Activated naive CD8-positive, alpha-beta T cell treated with anti-CD3 and anti-CD28 coated beads for 36 hours (primary cell): ENCODE measurements at places on chromosomes 6 and 20.

- no peaks in the 10 kb centered on the region for H3K36me3 ChIP-seq
- DNase-seq: no peak
- H3K4me1 ChIP-seq: no peaks in the 10 kb centered on the region
- H3K4me3 ChIP-seq: no peak overlapping the region
- H3K27me3 ChIP-seq: no peaks in the 10 kb centered on the region
- no peak overlapping the region for H3K27ac ChIP-seq
Measured at GRCh38 chr6:108419934-108420609, 125.2 kb downstream of the AFG1L start.

DNA sequence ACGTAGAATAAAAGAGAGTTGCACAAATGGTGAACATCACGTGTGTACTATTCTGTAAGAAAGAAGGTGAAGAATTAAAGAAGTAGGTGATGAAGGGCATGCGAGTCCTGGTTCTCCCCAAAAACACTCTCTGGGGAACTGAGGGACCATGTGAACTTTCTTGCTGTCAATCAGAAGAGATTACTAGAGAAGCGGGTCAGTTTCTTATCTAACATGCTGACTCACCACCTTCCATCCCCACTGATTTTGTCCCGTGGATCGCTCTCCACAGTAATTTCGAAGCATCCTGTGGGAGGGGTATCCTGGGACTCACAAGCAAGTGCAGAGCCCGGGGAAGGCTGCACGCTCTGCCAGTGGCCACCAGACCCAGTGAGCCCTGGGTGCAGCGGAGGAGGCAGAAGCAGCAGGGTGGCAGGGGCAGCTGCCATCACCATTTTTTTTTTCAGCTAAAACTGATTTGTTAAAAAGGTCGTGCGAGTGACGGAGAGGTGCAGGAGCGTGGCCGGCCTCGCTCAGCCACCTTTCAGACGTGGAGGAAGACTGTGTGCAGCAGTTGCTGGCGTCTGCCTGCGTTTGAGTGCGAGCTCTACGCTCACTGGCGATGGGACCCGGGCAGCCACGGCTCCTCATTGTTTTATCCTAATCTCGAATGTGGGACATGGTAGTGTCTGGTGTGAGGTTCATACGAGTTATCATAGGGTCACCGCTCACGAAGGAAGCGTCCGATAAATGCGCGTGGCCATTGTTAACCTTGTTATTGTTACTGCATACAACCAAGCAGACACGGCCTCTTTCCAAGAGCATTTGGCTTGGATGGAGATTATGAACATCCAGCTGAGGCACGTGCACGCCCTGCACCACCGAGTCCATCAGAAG, 28.0 kb upstream of the SLCO4A1 start:
- H3K27ac ChIP-seq: no peak overlapping the region
- peaks cover 4% of the 10 kb centered on the region for H3K27me3 ChIP-seq
- H3K36me3 ChIP-seq: no peaks in the 10 kb centered on the region
- H3K4me3 ChIP-seq: no peak overlapping the region
- H3K4me1 ChIP-seq: peaks cover 27% of the 10 kb centered on the region
- DNase-seq: no peak

GRCh38 chr6:137852346-137852745, 14.7 kb upstream of the TNFAIP3 start:
- DNase-seq: no peak
- peaks cover 17% of the 10 kb centered on the region for H3K36me3 ChIP-seq
- H3K27me3 ChIP-seq: no peaks in the 10 kb centered on the region
- no peak overlapping the region for H3K27ac ChIP-seq
- H3K4me3 ChIP-seq: no peak overlapping the region

- peaks cover 21% of the 10 kb centered on the region for H3K27me3 ChIP-seq
- no peak for DNase-seq
- H3K27ac ChIP-seq: no peak overlapping the region
- no peak overlapping the region for H3K4me3 ChIP-seq
Measured at GRCh38 chr6:87293526-87293925, 28.9 kb upstream of the SMIM8 start.

DNA sequence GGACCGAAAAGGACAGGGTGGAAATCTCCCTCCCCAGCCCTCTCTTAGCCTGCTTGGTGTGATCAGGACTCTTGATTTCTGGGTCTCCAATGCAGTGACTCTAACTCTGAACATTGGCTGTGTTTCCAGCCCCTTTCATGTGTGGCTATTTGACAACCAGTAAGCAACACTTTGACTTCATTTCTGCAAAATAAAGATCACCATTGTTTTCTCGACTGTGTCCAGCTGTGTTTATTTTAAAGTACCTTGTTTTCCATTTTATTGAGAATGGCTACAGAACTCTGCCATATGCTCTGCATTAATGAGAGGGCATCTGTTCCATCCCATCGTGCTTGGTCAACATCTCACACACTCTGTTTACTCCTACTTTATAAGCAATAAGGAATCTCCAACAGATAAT, 60.9 kb upstream of the TAGAP start:
- no peak for DNase-seq
- H3K27ac ChIP-seq: peak overlapping the region; percentile 79
- H3K36me3 ChIP-seq: no peaks in the 10 kb centered on the region
- no peaks in the 10 kb centered on the region for H3K27me3 ChIP-seq
- H3K4me3 ChIP-seq: no peak overlapping the region

GRCh38 chr6:52514514-52514913, 62.3 kb downstream of the TRAM2 start:
- DNase-seq: no peak
- H3K27ac ChIP-seq: no peak overlapping the region
- H3K36me3 ChIP-seq: peaks cover 6% of the 10 kb centered on the region
- no peaks in the 10 kb centered on the region for H3K27me3 ChIP-seq
- no peak overlapping the region for H3K4me3 ChIP-seq

GRCh38 chr6:71544906-71545305, 256.3 kb downstream of the OGFRL1 start:
- no peaks in the 10 kb centered on the region for H3K36me3 ChIP-seq
- DNase-seq: no peak
- no peaks in the 10 kb centered on the region for H3K4me1 ChIP-seq
- no peak overlapping the region for H3K27ac ChIP-seq

GRCh38 chr6:101400326-101401135, 7.0 kb downstream of the GRIK2 start:
- H3K4me3 ChIP-seq: no peak overlapping the region
- no peak for DNase-seq
- H3K27me3 ChIP-seq: peaks cover 69% of the 10 kb centered on the region
- H3K36me3 ChIP-seq: no peaks in the 10 kb centered on the region
- H3K4me1 ChIP-seq: no peaks in the 10 kb centered on the region

DNA sequence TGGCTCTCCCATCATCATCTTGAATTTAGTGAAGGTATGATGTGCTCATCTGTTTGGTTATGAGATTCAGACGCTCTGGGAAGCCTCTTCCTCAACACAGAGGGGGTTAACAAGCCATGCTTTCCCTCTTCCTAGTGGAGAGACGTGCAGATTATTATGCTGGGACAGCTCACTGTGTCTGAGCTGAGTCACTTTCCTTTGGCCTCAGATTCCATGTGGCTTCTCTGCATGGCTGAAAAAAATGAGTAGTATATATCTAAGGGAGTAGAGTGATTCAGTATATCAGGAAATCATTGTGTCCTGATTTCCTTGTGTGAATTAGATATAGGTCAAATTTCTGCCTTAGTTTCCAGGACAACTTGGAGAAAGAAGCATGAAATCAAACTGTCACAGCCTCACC, 52.6 kb downstream of the FIG4 start:
- no peak overlapping the region for H3K4me3 ChIP-seq
- no peaks in the 10 kb centered on the region for H3K27me3 ChIP-seq
- H3K4me1 ChIP-seq: no peaks in the 10 kb centered on the region
- DNase-seq: no peak
- no peak overlapping the region for H3K27ac ChIP-seq

DNA sequence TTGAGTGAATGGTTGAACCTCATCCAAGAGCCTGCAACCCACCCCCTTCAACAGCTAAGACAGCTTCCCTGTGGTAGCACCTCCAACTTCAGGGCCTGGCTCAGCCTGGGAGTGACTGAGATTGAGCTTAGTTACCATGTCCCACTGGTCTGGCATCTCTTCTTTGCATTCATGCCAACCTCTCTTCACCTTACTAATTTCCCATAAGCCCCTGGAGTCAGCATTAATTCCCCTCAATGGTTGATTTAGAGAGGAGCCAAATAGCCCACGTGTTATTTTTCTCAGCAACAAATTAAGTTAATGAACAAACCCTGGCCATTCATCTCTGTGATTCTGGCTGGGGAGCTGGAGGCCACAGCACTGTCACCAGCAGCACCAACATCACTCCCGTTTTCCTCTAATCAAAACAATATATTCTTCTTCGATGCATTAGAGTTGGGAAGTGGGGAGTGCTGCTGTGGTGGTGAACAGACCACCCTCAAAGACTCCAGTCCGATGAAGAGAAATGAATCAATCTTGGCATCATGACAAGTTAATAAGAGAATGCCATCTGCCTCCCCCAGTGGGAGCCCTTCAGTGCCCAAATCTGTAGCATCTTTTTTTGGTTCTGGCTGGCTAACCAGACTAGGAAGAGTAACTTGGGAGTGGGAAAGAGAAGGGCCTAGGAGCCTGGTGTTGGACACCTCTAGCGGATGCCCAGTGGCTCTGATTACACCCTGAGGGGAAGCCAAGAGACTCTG, 316.9 kb upstream of the RNF24 start:
- H3K4me3 ChIP-seq: no peak overlapping the region
- peaks cover 13% of the 10 kb centered on the region for H3K27me3 ChIP-seq
- H3K36me3 ChIP-seq: no peaks in the 10 kb centered on the region
- H3K27ac ChIP-seq: no peak overlapping the region
- no peak for DNase-seq
